ENCODE measurements at places on chromosomes 7 and 10.

DNA sequence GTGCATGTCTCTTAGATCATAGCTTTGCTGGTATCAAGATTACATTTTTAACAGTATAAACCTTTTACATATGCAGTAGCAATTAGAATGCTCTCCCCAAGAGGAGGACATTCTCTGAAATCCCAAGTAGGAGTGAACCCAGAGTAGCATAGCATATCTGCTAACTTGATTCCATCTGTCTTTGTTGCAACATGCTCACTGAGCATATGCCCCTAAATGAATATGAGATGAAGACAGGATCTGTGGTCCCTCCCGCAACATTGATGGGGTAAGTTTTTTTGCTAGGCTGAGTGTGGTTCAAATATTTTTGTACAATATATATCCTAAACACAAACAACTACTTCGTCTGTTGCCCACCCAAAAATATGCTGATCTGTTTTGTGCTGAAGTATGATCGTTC lies 534.2 kb upstream of the C7orf33 start:
- no peak for DNase-seq

DNA sequence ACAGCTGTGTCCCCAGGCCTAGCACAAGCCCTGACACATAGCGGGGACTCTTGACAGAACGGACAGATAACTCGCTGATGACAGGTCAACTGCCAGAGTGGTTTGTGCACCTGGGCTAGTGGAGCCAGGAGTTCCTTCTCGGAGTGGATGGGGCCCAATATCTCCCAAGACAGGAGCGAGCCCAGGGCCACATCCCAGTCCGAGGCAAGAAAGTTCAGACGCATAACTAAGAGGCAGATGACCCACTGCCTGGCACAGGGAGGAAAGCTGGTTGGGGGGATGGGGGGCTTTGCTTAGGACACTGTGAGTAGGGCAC lies 69.6 kb upstream of the ZNF479 start:
- no peak for DNase-seq

- DNase-seq = no peak
These were observed 161.2 kb downstream of the CAMK1D start for GRCh38 chr10:12510501-12510941.

GRCh38 chr10:28434063-28434462 lies 98.9 kb upstream of the WAC start:
- DNase-seq = no peak

- no peak for DNase-seq
These were observed 1334.9 kb upstream of the CELF2 start for GRCh38 chr10:9682802-9683201.

GRCh38 chr10:11721806-11722205 lies 20.4 kb upstream of the ECHDC3 start:
- no peak for DNase-seq

DNA sequence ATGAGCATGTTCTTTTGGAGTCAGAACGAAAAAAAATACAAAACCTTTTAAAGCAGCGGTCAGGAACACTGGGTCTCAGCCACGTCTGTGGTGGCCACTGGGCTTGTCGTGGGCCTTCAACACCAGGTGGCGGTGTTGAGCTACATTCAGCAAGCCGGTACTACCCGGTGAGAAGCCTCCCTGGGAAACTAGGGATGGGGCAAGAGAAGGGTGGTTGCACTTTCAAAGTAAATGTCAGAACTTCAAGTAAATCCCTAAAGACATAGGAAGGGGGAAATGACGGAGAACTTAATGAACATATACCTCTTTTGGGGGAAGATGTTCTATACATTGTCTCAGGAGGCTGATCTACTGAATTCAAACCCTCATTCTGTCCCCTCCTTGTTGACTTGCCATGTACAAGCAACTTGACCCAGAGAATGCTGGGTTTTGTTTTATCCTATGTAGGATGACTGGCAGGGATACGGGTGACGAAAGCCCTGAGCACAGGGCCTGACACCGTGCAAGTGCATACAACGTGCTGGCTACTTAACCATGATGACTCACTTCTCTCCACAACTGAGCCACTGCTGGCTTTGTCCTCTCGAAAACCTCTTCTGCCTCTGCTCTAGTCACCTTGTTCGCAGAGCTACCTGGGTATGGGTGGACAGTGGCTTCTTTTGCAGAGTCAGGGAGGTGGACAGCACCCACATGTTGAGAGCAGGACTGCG lies 49.0 kb upstream of the BAMBI start:
- peak; percentile 52 for DNase-seq

DNA sequence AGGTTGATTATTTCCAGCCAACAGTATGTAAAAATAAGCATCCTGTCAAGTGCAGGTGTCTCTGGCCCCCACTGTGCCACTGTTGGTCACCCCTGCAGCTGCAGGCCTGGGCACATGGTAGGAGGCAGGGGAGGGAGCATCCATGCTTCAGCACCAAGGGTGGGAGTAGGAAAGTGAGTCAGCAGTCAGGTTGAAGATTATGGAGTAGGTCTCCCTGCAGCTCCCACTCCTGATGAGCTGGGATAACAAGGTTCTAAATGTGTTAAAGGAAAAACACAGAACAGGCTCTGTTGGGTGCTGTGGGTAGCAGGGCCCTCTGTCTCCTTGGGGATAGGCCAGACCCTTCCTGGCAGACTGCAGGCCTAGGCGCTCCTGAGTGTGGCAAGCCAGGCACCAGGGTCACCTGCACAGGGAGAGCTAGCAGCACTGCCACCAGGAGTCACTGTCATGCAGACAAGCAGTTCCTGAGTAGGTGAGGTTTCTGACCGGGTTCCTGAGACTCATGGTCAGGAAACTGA lies 59.3 kb downstream of the NUDCD3 start:
- DNase-seq = no peak

DNA sequence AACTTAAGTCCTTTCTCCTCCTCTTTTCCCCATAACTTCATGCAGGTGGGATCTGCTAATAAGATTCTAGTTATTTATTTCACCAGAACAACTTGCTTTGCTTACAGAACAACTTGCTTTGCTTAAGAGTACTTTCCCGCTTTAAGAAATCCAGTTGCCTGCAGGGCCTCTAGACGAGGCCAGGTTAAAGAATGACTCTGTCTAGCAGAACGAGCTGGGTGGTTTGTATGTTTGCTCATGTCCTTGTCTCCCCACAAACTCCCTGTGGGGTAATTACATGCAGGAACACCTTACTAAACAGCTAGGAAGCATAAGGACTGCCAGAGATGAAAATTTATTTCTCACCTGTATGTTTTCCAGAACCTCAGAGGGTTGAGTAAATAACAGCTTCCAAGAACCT lies 8.8 kb upstream of the FZD8 start:
- no peak for DNase-seq

GRCh38 chr7:145050415-145050814 lies 214.6 kb upstream of the TPK1 start:
- no peak for DNase-seq

DNA sequence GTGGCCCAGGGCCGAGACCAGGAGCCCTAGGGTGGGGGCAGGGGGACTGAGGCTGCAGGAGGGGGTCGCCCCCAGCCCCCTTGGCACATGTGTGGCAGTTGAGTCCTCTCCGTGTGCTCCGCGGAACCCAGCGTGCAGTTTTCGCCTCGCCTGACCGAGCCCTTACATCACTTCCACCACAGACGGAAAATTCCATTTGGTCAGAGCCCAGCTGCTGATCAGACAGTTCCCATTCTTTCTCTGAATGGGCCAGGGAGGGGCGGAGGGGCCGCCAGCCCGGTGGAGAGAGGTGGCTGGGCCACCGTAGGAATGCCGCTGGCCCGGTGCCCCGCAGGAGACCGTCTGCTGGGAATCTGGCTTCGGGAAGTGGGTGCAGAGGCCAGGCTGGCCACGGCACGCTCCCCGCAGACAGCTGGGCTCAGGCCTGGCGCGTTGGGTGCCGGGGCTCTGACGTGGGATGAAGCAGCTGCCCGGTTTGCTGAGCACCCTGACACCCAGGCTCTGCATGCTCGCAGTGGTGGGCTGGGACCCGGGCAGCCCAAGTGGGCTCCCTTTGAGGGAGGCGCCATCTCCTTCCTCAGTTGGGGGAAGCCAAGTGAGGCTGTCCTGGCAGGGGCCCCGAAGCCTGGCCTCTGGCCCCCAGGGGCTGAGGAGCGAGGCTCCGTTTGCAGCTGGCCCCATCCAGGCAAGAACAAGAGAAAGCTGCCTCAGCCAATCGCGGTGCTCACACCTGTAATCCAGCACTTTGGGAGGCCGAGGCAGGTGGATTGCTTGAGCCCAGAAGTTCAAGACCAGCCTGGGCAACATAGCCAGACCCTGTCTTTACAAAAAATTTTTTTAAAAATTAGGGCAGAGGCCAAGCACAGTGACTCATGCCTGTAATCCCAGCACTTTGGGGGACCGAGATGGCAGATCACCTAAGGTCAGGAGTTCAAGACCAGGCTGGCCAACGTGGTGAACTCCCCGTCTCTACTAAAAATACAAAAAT lies 9.9 kb downstream of the TTYH3 start:
- DNase-seq = peak; percentile 85

- DNase-seq = no peak
These were observed 88.3 kb upstream of the PDGFA start for GRCh38 chr7:607938-608337.

- DNase-seq = no peak
These were observed 21.4 kb downstream of the CCAR1 start for GRCh38 chr10:68742397-68742796.

DNA sequence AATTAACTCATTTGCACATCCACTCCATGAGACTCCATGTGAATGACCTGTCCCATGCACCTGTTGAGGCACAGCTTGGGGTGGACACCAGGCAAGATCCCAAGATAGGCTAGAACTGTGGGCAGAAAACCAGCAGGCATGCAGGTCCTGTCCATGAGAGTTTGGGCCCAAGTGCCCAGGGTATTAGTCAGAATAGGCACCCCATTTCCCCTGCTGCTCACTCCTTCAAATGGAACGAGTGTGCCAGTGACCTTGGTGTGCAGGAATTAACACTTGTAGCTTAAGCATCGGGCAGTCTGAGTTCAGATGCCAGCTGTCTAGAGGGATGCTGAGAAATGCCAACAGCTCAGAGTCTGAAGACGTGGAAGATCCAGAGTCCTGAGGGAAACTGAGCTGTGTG lies 254.1 kb upstream of the GLI3 start:
- no peak for DNase-seq

DNA sequence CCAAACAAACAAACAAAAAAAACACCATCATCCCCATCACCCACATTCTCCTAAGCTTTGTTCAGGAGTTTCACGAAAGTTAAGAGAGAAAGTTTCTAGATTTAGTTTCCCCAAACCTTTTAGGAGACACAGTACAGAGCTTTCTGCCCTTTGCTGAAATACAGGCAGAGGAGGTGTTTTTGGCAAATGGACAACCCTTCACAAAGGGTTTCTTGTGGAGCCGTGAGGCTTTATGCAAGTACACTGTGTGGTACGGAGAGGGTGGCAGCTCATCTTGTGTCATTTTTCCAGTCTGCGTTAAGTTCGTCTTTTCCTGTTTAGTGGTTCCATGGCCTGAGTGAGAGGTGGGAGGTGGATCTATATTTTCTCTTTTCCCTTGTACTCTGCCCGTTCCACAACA lies 215.5 kb upstream of the PRKCQ start:
- DNase-seq = no peak

GRCh38 chr7:95867309-95867708 lies 95.0 kb downstream of the DYNC1I1 start:
- no peak for DNase-seq

DNA sequence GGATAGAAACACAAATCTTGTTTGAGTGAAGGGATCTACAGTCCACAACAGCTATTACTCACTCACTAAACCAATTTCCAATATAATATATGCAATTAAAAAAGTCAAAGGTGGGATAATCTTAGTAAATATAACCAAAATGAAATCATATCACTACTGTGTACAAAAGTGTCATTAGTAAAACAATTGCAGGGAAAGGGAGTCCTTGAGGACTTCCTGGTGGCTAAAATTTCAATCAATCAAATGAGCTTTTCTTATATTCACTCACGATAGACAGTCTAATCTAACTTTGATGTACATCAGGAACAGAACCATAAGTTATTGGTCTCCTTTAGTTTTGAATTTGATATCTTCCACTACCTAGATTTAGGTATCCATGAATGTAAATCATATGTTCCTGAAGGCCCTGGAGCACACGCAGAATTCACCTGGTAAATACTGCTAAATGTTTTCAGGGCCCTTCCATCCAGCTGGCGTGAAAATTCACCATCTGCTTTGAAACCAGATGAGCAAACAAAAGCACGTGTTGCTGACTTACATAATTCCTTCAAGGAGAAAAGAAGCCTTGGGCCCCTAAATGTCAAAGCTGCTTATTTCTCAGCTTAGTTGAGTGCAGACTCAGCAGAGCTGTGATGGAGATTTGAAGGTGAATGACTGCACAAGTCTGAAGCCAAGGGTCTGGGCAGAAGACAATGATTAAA lies 159.3 kb upstream of the TMEM196 start:
- no peak for DNase-seq

- DNase-seq = no peak
These were observed 70.2 kb upstream of the CCDC71L start for GRCh38 chr7:106731187-106731586.

- DNase-seq = no peak
These were observed 684.0 kb upstream of the FOXK1 start for GRCh38 chr7:3998060-3998459.

DNA sequence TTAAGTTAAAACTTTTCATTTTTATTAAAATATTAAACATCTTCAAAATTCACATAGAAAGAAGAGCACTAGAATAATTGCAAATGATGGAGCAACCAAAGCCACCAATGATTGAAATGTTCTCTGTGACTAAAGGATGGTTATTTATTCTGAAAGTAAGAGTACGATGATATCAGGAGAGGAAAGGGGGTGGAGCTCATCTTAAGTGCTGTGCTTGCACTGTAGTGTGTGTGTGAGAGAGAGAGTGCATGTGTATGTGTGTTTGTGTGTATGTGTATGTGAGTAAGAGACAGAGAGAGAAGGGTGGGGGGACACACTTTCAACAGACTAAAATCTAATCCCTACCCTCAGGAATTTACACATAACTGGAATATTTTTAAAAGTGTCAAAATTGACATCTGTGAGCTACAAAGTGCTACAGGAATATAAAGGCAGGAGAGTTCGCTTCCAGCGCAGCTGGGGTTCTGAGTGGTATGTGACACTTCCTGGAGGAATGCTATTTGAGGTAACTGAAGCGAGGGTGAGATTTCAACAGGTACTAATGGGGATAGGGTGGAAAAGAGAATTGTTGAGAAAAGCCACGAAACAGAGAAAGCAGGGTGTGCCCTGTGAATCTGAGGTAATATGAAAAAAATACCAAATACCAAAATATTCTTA lies 57.2 kb upstream of the SMNDC1 start:
- no peak for DNase-seq

- DNase-seq = no peak
These were observed 10.3 kb downstream of the SP8 start for GRCh38 chr7:20776214-20776911.

DNA sequence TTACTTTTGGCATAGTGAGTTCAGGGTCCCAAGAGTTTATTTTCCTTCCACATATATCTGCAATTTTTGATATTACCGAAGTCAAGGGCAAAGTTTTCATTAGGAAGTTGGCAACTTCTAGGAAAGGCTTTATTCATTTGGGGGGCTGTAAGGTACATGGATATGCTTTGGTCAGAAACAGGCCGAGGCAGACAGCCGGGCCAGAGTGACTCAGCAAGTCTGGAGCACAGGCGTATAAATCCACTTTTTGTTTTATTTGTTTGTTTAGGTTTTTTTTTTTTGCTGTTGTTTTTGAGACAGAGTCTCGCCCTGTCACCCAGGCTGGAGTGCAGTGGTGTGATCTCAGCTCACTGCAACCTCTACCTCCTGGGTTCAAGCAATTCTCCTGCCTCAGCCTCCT lies 3.7 kb downstream of the ZNF680 start:
- DNase-seq = no peak

Data from HFF-Myc (cell line).